ENCODE measurements at places on chromosomes 4 and X.

DNA sequence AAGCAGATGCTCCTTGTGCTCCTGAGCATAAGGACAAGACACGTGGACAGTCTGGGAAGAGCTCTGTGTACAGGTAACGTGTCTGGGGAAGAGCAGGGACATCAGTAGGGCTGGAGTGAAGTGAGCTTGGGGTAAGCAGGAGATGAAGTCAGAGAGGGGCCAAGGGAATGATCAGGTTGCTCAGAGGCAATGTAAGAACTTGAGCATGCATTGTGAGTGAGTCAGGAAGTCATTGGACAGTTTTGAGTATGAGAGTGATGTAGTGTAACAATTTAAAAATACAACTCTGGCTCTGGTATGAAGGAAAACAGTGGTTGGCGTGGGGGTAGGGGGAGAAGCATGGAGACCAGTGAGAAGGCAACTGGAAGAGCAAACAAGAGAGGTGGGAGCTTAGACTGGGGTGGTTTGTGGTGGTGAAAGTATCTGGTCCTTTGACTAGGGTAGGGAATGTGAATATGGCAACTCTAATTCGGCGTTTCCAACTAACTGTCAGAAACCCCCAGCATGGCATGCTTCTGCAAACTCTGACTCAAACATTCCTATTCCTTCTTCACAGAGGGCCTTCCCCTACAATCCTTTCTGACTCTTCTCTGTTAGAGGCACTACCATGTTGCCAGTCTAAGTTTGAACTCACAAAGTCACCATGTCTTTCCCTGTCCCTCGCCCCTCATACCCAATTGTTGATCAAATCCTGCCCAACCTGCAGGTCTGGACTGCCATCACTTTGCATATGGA, 57.2 kb downstream of the STBD1 start:
- no peak for DNase-seq

DNA sequence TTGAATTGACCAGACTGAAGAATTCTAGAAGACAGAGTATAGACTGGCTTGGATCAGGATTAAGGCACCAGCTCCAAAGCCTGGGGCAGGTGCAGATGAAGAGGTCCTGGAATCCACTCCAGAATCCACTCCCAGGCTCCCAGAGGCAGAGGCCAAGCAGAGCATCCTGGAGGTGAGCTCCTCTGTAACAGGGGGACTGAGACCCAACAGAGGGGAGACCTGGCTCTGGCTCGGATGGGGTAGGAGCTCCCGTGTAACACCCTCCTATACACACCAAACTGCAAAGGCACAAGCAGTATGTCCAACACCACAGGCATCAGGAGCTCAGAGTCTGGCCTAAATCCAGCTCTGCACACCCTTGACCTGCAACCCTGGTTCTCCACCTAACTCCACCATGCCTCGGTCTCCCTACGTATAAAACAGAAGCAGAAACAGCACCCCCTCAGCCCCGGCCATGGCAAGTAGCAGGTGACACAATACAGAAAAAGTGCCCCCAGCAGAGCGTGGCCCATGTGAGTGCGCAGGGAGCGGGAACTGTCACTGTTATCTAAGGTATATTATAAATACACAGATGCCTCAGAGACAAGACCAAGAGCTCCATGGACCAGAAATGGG, 14.9 kb downstream of the RNF212 start:
- no peak for DNase-seq

DNA sequence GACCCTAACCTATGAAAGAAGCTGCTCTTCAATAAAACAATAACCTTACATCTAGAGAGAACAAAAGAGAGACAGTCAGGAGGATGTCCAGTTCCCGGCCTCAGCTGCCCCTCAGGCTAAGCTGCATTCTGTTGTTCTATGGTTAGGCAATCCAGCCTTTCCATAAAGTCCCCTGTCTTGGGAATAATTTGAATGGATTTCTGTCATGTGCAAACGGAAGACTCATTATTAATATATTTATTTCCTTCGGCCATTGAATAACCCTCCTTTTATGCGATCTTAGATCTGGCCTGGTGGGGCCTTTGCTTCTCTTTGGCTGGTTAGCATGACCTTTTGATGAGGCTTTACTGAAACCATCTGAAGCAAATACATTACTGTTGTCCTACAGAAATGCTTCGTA, 80.1 kb downstream of the ANKRD50 start:
- DNase-seq = no peak

DNA sequence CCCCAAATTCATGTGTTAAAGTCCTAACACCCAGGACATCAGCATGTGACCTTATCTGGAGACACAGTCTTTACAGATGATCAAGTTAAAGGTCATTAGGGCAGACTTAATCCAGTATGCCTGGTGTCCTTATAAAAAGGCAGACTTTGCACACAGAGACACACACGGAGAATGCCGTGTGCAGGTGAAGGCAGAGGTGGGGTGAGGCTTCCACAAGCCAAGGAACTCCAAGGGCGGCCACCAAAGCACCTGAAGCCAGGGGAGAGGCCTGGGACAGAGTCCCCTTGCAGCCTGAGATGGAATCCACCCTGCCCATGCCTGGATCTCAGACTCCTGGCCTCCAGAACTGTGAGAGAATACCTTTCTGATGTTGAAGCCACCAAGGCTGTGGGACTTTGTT, 26.1 kb upstream of the SORCS2 start:
- DNase-seq = no peak

GRCh38 chr4:168360271-168360670, 41.7 kb upstream of the DDX60 start:
- no peak for DNase-seq

- DNase-seq = no peak
These were observed 278.3 kb downstream of the PCDH18 start for GRCh38 chr4:137253949-137254348.

DNA sequence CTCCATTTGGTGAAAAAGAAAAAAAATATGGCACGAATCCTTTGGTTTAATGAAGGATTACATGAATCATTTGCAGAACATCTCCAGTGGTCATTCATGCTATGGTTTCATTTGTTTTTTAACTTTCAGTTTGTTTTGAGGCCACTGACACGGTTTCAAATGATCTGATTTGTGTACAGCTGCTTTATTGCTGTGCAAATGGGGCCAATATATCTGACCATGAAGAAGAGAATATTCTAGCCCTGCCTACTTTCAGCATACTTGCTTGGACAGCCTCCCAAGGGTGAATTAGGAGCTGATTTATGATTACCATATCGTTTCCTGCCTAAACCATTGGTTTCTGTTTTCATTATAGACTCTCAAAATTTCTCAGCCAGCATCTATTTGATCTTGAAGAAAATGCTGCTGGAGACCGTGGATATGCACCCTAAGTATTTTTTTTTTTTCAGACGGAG, 30.7 kb downstream of the SPARCL1 start:
- DNase-seq = no peak

- DNase-seq = no peak
These were observed 18.0 kb downstream of the STAP1 start for GRCh38 chr4:67576538-67576937.
